Activated CD8-positive, alpha-beta memory T cell treated with anti-CD3 and anti-CD28 coated beads for 4 hours (primary cell): ENCODE measurements at places on chromosomes 11 and 22.

DNA sequence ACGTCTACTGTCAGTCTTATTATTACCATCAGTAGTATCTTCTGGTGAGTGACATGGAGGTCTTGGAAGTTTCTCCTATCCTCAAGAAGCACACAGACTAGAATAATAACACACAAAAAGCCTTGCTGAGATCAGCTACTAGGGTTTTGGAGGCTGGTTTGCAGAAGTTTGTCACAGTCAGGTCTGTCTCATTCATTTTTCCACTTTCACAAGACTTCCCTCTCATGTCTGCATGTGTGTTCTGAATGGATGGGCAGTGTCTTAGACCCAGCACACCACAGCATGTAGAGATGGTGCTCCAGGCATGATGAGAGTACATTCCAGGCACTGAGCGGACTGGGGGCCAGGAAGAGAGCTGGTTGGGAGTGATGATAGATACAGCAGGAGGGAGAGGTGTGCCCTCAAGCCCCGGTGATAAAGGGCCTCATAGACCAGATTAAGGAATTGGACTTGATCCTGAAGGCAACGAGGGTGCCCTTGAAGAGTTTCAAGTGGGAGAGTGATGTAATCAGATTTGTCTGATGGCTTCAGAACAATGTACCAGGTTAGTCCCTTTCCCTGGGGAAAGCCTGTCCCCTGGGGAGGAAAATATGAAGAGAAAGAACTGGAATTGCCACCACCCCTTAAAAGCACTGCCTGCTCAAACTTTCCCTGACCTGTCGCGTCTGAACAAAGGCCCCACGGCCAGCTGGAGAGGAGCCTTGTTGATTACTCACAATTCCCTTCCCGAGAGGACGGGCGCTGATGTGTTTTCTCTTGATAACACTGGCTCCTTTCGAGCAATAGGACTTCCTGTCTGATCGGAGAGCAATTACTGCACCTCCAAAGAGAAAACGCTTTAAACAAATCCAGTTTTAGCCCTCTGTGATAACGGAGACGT lies 45.1 kb upstream of the LMO2 start:
- DNase-seq = no peak

DNA sequence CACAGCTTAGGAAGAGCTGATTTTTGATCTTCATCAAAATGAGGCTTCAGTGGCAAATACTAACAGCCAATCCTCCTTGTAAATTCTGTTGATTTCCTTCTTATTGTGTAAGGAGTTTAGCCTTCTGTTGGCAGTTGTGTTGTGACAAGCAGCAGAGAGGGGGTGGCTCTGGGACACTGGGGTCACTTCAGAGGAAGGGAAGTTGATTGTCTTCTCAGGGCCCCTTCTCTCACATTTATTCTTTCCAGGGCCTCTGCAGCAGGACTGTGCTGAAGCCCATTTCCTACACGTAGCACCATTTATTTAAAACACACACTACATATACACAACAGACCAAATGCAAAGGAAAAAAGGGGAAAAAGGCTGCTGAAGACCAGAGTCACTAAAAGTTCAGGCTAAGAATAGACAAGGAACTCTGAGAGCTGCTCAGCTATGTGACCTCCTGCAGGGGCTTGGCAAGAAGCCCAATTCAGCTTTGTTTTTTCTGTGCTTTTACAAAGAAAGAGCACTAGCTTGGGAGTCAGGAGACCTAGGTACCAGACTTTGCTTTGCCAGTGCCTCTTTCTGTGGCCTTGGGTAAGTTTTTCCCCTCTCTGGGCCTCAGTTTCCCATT lies 28.3 kb upstream of the UPB1 start:
- no peak for DNase-seq

- no peak for DNase-seq
Measured at GRCh38 chr11:76783896-76784813, 999 bp downstream of the TSKU start.

DNA sequence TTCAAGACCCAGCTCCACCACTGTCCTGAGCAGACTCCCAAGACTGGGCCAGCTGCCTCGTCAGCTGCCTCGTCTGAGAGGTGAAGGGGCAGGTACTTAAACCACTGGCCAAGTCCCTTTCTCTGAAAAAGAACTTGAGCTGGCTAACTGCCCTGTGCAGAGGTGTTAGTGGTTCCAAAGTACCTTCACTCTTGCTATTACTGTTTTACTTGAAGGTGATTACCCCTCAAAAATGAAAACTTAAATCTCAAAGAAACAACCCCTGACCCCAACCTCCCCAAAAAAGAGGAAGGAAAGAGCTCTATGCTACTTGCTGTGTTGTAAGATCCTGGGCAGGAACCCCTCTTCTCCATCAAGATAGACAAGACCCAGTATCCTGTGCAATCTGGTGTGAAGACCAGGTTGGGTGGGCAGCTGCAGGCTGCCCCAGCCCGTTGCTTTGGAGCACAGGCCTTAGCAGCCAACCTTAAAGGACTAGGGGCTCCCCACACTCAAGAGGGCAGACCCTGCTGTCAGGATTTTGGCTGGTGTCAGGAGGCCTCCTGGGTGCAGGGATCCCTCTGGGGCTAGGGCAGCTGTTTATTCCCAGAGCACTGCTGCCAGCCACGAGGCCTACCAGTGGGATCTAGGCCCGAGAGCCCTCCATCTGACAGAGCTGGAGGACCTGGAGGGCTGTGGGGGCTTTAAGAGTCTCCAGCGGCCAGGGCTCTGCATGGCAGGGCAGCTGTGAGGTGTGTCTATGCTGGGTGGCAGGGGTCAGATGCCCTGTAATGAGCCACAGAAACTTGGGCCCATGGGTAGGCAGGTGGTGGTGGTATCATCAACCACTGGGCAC lies 13.0 kb downstream of the GUCD1 start:
- DNase-seq = no peak

- DNase-seq = no peak
Measured at GRCh38 chr11:126318574-126319373, 14.9 kb downstream of the DCPS start.

GRCh38 chr11:8757047-8757446 lies 74.5 kb downstream of the RPL27A start:
- DNase-seq = no peak

DNA sequence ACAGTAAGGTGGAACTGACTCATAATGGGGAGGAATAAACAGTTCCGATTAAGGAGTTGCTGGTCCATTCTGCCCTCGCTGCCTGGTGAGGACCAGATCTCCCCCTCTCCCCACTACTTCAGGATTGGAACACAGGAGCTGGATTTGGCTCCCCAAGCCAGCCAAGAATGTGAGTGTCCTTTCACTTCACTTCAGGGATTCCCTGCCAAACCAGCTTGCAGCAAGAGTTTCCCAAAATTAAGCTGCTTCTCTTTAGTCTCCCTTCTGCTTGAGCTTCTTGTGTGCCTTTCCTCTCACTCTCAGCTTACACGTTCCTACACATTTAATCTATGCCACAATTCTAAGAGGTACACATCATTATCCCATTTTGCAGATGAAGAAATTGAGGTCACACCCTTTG lies 234.1 kb downstream of the BUD13 start:
- DNase-seq = no peak

- no peak for DNase-seq
Measured at GRCh38 chr22:45083659-45084305, 74.0 kb upstream of the PHF21B start.

GRCh38 chr11:60950933-60951605 lies 907 bp downstream of the SLC15A3 start:
- DNase-seq = no peak

GRCh38 chr11:65491614-65492386 lies 7.0 kb upstream of the MALAT1 start:
- DNase-seq = no peak

- DNase-seq = no peak
Measured at GRCh38 chr11:33575311-33575710, 125.3 kb downstream of the C11orf91 start.

GRCh38 chr11:73949246-73949645 lies 1.6 kb upstream of the DNAJB13 start:
- DNase-seq = no peak

DNA sequence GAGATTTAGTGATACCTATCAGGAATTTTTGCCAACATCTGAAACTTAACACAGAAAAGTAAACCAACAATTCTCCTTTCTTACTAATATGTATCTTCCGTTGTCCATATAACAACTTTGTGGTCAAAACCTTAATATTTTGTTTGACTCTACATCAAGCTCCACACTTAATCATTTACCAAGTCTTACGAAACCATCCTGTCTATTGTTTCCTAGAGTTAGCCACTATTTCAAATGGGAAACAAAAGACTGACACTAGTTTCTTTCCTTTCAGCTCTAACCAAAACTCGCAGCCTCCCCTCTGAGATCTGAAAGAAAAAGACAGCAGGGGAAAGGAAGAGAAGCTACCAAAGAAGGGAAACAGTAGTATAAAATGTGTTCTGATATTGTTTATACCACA lies 26.5 kb upstream of the PRDM10 start:
- DNase-seq = no peak

DNA sequence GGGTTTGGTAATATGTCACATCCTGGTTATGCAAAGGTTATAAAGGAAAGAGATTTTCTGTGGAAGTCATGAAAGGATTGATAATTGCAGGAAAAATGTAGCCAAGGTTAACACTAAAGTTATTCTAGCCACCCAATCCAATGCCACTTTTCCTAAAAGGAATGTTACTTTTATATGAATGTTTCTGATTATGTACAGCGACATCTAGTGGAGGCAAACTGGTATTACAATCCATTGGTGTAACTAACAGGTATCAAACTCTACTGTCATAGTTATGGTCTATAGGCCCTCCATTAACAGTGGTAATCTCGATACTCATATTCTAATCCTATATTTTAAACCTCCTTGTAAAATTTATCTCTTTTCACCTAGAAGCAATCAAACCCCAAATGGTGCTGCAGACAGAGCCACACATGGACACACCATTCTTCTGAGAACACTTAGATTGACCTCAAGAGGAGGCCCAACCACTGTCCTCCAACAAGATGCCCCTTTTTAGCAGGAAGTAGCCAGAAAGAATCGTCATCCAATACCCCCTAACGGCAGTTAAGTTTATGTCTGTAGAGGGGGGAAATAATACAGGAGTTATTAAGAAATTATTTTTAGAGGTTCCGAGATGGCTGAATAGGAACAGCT lies 74.9 kb upstream of the RAG2 start:
- DNase-seq = no peak

GRCh38 chr11:110939471-110939870 lies 227.2 kb upstream of the ARHGAP20 start:
- DNase-seq = no peak

DNA sequence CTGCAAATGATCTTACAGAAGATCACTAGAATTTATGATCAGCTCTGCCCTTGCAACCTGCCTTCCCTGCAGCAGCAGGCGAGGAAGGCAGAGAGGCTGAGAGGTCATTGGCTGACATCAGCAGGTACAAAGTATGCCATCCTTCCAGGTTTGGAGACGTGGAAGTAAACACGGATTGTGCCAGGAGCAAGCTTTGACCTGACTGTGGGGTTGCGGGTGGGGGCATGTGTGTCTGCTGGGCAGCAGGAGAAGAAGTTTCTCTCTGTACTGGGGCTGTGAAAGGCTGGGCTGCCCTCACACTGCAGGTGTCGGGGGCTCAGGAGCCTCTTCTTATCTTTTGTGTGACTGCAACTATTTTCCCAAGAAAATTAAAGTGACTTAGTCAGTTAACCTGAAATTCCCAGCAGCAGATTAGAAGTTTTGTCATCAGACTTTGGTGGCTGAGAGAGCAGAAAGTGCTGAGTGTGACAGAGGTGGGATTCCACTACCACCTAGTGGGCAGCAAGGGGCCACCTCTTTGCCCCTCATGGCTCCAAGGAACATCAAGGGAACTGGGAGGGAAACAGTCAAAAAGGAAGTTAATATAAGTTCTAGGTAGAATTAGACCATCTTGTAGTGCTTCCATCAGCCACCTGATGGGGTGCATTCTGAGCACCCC lies 565.9 kb downstream of the ETS1 start:
- DNase-seq = no peak

DNA sequence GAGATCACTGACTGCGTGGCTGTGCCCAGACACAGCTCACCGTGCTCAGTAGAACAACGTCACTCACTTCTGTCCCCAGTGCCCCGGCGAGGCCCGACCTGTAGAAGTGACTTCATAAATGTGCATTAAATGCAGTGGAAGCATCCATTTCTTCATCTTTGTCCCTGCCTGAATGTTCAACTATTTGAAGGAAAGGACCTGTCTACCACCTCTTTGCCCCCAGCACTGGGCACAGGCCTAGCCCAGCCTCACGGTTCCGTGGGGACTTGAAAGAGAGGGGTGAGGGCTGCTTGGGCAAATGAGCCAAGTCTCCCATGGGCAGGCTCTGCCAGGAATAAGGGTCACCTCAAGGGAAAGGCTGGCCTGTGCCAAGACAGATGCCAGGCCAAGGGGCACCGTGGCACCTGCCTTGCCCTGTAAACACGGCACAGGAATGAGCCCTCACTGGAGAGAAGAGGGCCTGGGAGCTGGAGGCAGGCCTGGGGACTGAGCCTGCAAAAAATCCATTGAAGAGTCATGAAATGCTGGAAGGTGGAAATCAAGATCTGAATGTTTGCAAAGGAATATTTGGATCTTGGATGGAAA lies 845.3 kb downstream of the BRD1 start:
- DNase-seq = no peak
